PC-9 (cell line): ENCODE measurements at places on chromosomes 6 and 20.

DNA sequence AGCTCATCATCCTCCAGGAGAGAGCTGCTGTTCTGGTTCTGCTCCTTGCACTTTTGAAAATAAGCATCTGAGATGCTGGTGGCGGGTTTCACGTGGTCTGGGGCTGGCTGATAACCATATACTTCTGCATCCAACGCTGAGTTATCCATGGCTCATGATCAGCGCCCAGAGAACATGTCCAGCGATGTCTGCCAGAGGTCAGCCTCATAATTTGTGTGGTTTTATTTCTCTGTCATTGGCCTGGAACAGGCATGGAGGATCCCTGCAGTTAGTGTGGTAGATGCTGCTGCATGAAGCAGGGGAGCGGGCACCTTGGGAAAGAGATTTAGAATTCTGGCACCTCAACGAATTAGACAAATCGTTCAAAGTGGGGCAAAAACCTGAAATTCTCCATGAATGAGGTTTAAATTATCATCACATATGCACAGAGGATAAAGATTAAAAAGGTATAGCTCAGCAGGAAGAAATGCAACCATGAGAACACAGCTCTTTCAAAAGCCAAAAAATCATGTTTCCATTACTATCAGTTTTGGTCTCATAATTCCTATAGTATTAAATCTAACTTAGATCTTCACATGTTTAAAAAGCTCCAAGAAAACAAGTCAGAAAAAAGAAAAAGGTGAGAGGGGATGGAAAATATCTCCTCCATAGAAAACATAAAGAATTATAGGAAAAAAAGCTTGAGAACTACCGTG is 157.2 kb downstream of the SOD2 start:
- H3K36me3 ChIP-seq = no peaks in the 10 kb centered on the region
- H3K27ac ChIP-seq = no peak overlapping the region
- H3K27me3 ChIP-seq = peaks cover 45% of the 10 kb centered on the region
- H3K4me1 ChIP-seq = no peaks in the 10 kb centered on the region
- no peak for DNase-seq
- H3K4me3 ChIP-seq = no peak overlapping the region

- H3K4me3 ChIP-seq = no peak overlapping the region
- H3K36me3 ChIP-seq = no peaks in the 10 kb centered on the region
- no peaks in the 10 kb centered on the region for H3K4me1 ChIP-seq
- no peak for DNase-seq
- H3K27ac ChIP-seq = no peak overlapping the region
Observed at GRCh38 chr6:166009385-166010031, 158.1 kb downstream of the TBXT start.

- no peak overlapping the region for H3K4me3 ChIP-seq
- H3K36me3 ChIP-seq = no peaks in the 10 kb centered on the region
- no peaks in the 10 kb centered on the region for H3K4me1 ChIP-seq
- no peak overlapping the region for H3K27ac ChIP-seq
Observed at GRCh38 chr6:163945808-163946207, 531.3 kb downstream of the QKI start.

- no peak overlapping the region for H3K27ac ChIP-seq
Observed at GRCh38 chr6:99868074-99868702, 125.8 kb downstream of the MCHR2 start.

- H3K27ac ChIP-seq = peak overlapping the region; percentile 77
- H3K4me3 ChIP-seq = peak overlapping the region; percentile 95
- peaks cover 22% of the 10 kb centered on the region for H3K4me1 ChIP-seq
- peak; percentile 40 for DNase-seq
Observed at GRCh38 chr20:58651946-58652605, 993 bp downstream of the STX16 start.

DNA sequence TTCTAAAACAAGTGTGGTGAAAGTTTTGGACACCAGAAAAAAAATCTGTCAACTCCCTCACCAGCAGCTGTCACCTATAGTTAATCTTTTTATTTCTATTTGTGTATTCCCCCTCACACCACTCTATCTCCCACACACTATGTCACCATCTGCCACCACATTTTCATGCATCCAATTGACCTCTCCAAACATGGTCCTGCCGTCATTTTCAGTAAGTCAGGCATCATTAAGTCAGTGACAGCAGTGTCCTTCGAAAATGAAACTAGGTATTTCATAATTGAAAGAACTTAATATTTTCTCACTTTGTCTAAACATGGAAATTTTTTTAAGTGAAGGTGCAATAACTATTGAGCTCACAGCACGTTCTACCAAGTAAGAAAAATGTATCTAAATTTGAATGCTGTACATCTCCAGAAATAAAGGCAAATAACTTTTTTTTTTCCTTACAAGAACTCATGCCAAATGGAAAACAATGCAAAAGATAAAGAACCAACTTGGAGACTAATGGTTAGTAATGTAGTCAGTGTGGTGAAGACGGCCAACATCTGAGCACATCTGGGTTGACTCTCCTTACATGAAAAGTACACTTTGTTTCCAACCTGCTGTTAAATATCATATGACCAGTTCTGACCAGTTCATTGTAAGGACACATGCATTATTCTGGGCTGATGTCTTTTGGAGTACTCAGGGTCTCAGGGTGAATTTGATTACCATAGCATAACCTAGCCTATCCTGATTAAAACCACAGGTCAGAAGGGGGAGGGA is 623.3 kb upstream of the MANEA start:
- H3K27ac ChIP-seq = no peak overlapping the region
- no peak for DNase-seq
- no peaks in the 10 kb centered on the region for H3K4me1 ChIP-seq
- no peak overlapping the region for H3K4me3 ChIP-seq

DNA sequence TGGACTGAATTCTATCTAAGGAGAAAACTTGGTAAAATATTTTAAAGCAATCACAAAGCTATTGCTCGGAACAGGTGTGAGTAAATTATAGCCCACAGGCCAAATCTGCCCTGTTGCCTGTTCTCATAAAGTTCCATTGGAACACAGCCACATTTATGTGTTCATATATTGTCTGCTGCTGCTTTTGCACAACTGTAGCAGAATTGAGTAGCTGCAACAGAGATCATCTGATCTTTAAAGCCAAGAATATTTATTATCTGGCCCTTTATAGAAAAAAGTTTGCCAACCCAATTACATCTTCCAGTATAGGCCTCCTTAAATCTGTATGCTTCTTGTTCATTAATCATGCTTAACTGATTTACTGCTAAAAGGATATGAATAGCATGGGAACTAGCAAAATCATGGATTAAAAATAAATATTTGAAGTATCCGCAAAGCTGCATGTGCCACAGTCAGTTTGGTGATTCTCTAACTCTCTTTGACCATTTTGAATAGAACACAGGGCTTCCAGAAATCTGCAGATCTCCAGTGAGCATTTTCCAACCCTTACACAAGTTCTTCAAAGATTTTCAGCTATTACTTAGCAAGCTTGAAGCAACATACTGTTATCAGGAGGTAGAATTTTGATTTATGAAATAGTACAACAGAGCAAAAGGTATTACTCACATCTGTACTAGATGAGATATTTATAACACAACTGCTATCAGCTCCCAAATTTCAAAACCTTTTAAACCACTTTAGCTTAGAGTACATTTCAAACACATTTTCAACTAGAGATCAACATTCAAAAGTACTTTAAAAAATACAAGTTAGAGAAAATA is 312.6 kb upstream of the ID4 start:
- H3K4me3 ChIP-seq = no peak overlapping the region
- no peaks in the 10 kb centered on the region for H3K36me3 ChIP-seq
- DNase-seq = no peak
- no peaks in the 10 kb centered on the region for H3K4me1 ChIP-seq
- H3K27ac ChIP-seq = no peak overlapping the region
- no peaks in the 10 kb centered on the region for H3K27me3 ChIP-seq

- no peaks in the 10 kb centered on the region for H3K27me3 ChIP-seq
- H3K27ac ChIP-seq = no peak overlapping the region
- no peak for DNase-seq
- H3K36me3 ChIP-seq = no peaks in the 10 kb centered on the region
- H3K4me1 ChIP-seq = no peaks in the 10 kb centered on the region
- H3K4me3 ChIP-seq = no peak overlapping the region
Observed at GRCh38 chr6:115067690-115068447, 725.0 kb upstream of the HS3ST5 start.

GRCh38 chr20:2382833-2383232 is 2.1 kb downstream of the TGM6 start:
- DNase-seq = peak; percentile 14
- H3K4me1 ChIP-seq = peaks cover 9% of the 10 kb centered on the region; the same call in 1 of the 2 replicates
- no peaks in the 10 kb centered on the region for H3K27me3 ChIP-seq
- no peaks in the 10 kb centered on the region for H3K36me3 ChIP-seq
- no peak overlapping the region for H3K27ac ChIP-seq

- no peaks in the 10 kb centered on the region for H3K27me3 ChIP-seq
- H3K27ac ChIP-seq = no peak overlapping the region
- H3K4me3 ChIP-seq = no peak overlapping the region
Observed at GRCh38 chr6:117079951-117080350, 185.4 kb upstream of the VGLL2 start.

- no peaks in the 10 kb centered on the region for H3K27me3 ChIP-seq
- no peak overlapping the region for H3K4me3 ChIP-seq
- no peak overlapping the region for H3K27ac ChIP-seq
- H3K36me3 ChIP-seq = no peaks in the 10 kb centered on the region
- H3K4me1 ChIP-seq = 0 out of 2 replicates have a peak, but pooled peaks cover 7% of the 10 kb centered on the region
Observed at GRCh38 chr20:16537025-16537665, 36.1 kb downstream of the KIF16B start.

DNA sequence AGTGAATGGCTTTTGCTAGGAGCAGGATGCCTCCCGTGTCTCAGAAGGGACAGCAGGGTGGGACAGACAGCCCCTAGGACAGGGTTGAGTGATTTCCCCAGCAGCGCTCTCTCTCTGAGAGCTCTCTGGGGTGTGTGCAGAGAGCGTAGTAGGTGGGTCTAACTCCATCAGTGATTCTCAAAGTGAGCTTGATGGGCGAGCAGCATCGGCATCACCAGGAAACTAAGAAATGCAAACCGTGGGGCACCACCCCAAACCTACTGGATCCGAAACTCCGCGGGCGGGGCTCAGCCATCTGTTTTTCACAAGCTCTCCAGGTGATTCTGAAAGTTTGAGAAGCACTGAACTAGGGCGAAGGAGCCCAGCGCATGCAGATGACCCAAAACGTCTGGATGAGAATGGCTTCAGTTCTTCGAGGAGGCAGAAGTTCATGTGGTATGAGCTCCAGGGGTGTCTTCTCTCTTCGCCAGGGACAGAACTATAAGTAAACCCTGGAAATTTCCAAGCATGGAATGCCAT is 119.6 kb upstream of the RNF24 start:
- H3K4me3 ChIP-seq = no peak overlapping the region
- H3K27me3 ChIP-seq = no peaks in the 10 kb centered on the region
- DNase-seq = no peak
- peak overlapping the region; percentile 75 for H3K27ac ChIP-seq

DNA sequence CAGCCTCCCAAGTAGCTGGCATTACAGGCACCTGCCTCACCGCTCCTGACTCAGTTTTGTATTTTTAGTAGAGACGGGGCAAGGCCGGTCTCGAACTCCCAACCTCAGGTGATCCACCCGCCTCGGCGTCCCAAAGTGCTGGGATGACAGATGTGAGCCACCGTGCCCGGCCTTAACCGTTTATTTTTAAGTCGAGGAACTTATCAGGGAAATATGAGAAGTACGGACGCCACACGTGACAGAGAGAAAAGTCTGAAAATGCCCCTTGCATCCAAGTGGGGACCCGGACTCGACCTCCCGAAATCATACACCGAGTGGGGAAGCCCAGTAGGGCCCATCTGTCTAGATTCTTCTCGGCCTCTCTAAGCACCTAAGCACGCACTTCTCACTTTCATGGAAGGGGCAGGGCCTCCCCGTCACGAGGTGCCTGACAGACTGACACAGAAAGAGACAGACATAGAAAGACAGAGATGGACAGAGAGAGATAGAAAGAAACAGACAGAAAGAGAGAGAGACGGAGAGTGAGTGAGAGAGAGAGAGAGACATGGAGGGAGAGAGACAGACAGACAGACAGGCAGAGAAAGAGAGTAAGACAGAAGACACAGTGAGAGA is 756.5 kb upstream of the DEFB115 start:
- DNase-seq = no peak
- peaks cover 31% of the 10 kb centered on the region; the same call in 1 of the 2 replicates for H3K27me3 ChIP-seq
- H3K36me3 ChIP-seq = no peaks in the 10 kb centered on the region

- H3K27me3 ChIP-seq = no peaks in the 10 kb centered on the region
- no peak for DNase-seq
- no peak overlapping the region for H3K27ac ChIP-seq
- H3K36me3 ChIP-seq = peaks cover 28% of the 10 kb centered on the region
- no peak overlapping the region for H3K4me3 ChIP-seq
- H3K4me1 ChIP-seq = peaks cover 23% of the 10 kb centered on the region
Observed at GRCh38 chr6:105322499-105323225, 80.2 kb downstream of the PREP start.

DNA sequence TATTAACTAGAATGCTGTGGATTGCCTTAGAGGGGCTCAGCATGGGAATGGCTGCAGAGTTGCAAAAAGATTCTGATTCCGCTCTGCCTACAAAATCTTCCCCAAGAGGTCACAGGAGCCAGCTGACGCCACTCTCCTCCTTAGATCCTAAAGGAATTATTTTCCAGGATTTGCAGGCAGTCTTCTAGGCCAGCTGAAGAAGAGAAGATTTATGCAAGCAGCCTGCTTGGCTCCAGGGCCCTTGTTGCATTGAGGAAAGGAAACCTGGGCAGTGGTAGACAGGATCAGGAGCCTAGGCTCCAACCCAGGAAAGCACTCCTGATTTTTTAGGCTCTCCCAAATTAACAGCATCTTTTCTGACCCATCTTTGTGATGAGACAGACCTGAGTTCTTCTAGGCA is 245.8 kb downstream of the PKHD1 start:
- H3K36me3 ChIP-seq = no peaks in the 10 kb centered on the region
- H3K4me3 ChIP-seq = no peak overlapping the region
- no peak for DNase-seq
- H3K27me3 ChIP-seq = no peaks in the 10 kb centered on the region
- no peaks in the 10 kb centered on the region for H3K4me1 ChIP-seq
- no peak overlapping the region for H3K27ac ChIP-seq
